ENCODE measurements at places on chromosomes 5 and 9.

- DNase-seq = no peak
Measured at GRCh38 chr5:158170060-158170459, 311.1 kb upstream of the CLINT1 start.

- no peak for DNase-seq
Measured at GRCh38 chr9:134565316-134565915, 76.2 kb upstream of the COL5A1 start.

GRCh38 chr5:68749631-68750030 is 344.2 kb upstream of the SLC30A5 start:
- DNase-seq = no peak

DNA sequence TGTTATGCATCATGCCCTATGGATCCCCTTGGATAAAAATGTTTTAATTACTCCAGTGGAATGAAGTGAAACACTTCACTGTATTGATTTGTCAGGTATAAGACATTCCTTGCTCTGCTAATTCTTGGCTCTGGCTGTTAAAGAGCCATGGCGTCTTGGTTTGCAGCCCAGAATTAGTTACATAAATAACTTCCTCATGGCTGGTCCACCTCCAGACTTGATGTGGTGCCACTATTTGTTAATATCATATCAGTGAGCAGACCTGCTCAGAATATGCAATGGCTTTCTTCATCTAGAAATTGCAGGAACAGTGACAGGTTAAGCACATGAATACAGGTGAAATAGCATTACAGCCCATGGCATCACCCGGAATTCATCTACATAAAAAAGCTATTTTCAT is 446.9 kb upstream of the GRIN3A start:
- no peak for DNase-seq

- no peak for DNase-seq
Measured at GRCh38 chr9:135480940-135481310, 1.3 kb downstream of the PPP1R26 start.

DNA sequence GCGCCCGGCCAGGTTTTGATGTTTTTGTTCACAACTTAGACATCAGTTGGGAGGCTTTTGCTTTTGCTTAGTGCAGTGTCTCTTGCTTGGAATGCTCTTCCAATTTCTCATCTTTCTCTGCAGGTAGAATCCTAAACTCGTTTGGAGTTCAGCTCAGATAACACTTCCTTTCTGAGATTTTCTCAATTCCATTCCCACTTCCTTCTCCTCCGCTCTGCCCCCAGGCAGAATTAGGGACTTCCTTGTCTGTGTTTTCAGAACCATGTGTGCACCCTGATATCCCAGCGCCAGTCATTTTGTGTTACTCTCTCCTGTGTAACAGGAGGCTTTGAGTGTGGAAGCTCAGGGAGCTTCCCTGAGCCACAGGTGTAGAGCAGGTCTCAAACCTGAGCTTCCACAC is 171.0 kb downstream of the INSYN2B start:
- DNase-seq = no peak

DNA sequence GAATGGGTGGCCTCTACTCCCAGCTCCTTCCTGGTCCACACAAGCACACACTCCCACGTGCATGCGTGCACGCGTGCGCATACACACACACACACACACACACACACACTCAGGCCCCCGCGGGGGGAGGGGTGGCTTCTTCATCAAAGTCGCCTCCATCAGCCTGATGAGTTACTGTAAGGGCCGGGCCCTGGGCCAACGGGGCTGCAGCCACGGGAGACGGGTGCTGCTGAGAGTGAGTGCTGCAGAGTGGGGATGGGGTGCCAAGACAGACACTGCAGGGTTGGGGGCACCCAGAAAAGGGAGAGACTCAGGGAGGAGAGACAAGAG is 18.1 kb downstream of the CNTFR start:
- DNase-seq = no peak

DNA sequence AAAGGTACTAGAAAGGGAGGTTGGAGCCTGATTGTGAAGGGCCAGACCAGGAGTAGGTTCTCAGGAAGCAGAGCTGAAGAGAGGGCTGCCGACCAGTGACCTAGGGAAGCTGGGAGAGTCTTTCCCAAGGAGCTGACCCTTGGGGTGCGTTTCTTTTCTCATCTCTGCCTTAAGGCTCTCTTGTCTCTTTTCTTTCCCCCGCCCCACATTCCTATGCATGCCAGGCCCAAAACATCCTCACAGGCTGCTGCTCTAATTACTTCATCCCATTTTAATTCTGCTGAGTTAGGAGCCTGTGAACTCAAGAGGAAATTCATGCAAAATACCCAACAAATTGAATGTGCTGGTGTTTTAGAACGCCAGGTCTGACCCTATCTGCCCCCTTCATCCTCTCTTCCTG is 46.9 kb upstream of the HSPA9 start:
- DNase-seq = no peak

GRCh38 chr5:164373876-164374275 is 868.5 kb downstream of the MAT2B start:
- no peak for DNase-seq

- DNase-seq = no peak
Measured at GRCh38 chr5:75756211-75756610, 39.0 kb upstream of the POC5 start.

- no peak for DNase-seq
Measured at GRCh38 chr5:173891308-173892116, 3.4 kb downstream of the CPEB4 start.

Data from Jurkat, Clone E6-1 (cell line).